Right lung (tissue), 10 donors: ENCODE measurements at places on chromosomes 6 and 20. TPM values are rescaled to one million over a fixed set of nuclear protein-coding genes. Genes with fewer than 3 reads are reported as not detected.

The PHACTR3 gene
- polyA plus RNA-seq, result 6.3 TPM

The LPIN3 gene
- 13.6 TPM for polyA plus RNA-seq

The ZNF318 gene
- 31.6 TPM for polyA plus RNA-seq

The EEF1A2 gene
- 0.52 TPM for polyA plus RNA-seq

The BTNL2 gene
- polyA plus RNA-seq, result 1.7 TPM

The GHRH gene
- polyA plus RNA-seq, result not detected

The OR11A1 gene
- polyA plus RNA-seq, result not detected

The SPEF1 gene
- polyA plus RNA-seq, result 0.72 TPM

The PPP1R14C gene
- polyA plus RNA-seq, result 11.4 TPM

The SCRT2 gene
- not detected for polyA plus RNA-seq

- DNase-seq, result no peak
Measured at GRCh38 chr6:21856844-21857243, 263.3 kb downstream of the SOX4 start.

DNA sequence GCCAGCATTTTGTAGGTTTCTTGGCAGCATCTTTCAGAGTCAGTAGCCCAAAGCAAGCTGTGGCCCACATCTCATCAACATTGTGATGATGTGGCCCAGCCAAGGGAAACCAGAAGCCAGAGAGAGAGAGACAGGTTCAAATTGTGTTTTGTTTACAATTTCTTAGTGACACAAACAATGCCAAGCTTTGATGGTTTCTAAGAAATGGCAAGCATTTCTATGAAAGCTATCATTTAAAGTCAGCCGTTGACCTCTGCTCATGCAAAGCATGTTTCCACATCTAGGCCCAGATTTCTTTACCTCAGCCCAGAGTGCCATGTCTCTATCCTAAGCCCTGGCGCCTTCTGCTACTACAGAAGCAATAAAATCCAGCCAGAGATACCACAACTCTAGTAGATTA is 32.9 kb downstream of the GCM1 start:
- DNase-seq, result no peak

- no peak for DNase-seq
Measured at GRCh38 chr6:135675862-135676261, 175.6 kb upstream of the PDE7B start.

- DNase-seq, result no peak
Measured at GRCh38 chr6:75611702-75612375, 10.2 kb downstream of the SENP6 start.

DNA sequence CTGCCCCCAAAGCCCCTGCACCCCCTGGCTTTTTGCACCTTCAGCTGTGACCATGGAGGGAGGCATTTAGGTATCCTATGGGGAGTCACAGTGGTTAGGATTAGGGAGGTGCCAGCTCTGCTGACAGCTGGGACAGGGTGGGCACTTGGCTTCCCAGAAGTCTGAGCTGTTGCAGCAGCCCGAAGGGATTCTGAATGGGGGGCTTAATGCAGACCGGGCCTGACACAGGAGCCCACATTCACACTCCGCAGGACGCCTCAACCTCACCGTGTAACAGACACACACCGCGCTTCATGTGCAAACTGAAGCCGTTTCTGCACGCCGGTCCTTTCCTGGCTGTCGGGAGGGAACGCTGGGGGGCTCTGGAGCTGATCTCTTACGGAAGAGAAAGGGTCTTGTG is 1.9 kb downstream of the EBF4 start:
- DNase-seq, result no peak

- no peak for DNase-seq
Measured at GRCh38 chr6:124536842-124537191, 425.4 kb upstream of the RNF217 start.

DNA sequence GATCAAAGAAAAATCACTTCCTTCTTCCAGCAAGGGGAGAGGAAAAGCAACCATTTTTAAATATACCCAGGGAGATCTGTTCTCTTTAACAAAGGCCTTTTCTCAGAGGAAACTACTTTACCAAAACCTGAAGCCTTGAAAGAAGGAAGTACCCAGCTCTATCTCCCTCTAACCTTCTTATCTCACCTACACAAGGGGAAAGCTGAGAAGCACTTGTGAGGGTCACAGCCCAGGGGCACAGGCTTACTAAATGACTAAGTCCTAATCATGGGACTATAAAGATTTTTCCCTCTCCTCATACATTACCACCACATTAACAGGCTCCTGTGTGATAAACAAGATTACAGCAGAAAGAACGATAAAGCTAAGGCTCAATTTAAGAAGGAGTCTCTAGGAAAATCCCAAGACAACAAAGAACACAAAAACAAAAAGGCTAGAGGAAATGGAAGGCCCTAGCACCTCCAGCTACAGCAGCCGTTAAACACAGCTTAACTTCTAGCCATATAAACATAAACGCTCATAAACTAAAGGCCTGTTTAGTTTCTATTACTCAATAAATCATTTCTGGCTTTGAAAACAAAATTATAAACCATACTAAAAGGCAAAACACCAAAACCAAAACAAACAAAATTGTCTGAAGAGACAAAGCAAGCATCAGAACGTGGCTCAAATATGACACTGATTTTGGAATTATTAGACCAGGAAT is 284.9 kb upstream of the ECI2 start:
- no peak for DNase-seq

DNA sequence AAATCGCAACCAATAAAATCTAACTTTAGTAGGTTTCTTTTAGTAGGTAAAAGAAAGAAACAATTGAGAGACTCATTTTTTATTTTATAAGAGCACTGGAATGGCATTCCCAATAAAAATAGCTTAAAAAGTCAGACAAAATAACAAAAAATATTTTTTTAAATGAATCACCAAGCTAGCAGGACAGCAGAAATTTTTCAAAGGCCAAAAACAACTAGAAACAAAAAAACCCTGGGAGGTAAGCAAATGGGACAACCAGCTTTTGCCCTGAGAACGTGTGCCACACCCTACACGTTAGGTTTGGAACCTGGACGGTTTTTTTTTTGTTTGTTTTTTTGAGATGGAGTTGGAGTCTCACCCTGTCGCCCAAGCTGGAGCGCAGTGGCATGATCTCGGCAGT is 19.6 kb downstream of the GPLD1 start:
- no peak for DNase-seq

GRCh38 chr20:17712708-17713107 is 12.9 kb downstream of the BANF2 start:
- no peak for DNase-seq

- DNase-seq, result no peak
Measured at GRCh38 chr6:36177166-36177565, 19.4 kb upstream of the BRPF3 start.

- no peak for DNase-seq
Measured at GRCh38 chr6:36727505-36728021, 29.9 kb downstream of the RAB44 start.

DNA sequence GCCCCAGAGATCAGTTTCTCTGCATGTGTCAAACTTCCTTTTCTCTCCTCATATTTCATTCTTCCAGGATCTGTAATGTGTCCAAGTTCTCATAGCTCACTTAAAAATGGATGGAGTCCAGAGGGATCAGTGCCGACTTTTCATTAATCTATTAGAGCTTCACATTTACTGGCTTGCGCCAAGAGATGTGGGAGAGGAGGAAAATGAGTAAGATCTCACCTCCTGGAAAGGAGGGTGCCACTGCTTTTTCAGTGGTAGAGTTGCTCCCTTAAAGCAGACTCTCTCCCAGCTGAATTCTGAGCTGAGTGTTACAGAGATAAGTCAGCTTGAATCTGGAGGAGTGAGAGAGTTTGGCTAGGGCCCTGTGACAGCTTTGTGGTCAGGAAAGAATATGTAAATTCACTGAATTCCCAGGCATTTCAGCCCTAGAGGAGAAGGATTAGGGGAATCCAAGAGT is 175.9 kb downstream of the SOX4 start:
- peak; percentile 91 for DNase-seq

- DNase-seq, result no peak
Measured at GRCh38 chr6:34366639-34366921, 25.9 kb downstream of the NUDT3 start.

- DNase-seq, result no peak
Measured at GRCh38 chr20:49682278-49682677, 31.4 kb downstream of the B4GALT5 start.

- DNase-seq, result no peak
Measured at GRCh38 chr20:33009214-33010132, 2.0 kb downstream of the BPIFB2 start.

DNA sequence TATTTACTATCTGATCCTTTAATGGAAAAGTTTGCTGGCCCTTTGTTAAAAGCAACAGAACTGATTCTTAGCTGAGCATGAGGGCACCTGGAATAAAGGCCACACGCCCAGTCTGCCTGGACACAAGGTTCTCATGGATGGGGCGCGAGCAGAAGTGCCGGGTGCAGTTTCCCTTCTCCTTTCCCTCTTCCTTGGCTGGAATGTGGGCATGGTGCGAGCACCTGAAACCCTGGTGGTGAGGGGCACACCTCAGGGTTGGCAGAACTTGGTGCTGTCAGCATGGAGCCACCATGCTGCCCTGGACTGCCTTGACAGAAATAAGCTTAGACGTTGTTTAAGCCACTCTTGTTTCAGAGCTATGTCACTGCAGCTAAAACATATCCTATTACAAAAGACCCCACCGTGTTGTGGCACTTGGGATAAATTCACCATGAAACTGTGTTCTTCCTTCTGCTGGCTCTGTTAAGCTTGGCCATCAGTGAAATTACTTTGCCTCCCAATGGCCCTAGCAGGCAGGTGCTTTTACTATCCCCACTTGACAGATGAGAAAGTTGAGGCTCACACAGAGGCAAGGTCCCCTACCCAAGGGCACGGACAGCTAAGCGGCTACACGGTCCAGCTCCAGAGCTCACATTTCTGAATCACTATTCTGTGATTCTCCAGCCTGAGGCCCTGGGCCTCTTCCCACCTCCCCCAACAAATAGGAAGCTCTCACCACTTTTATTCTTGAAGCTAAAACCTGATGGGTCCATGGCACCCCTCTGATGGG is 115.9 kb downstream of the PREX1 start:
- no peak for DNase-seq

GRCh38 chr6:3046295-3046694 is 22.0 kb upstream of the RIPK1 start:
- no peak for DNase-seq

GRCh38 chr6:168026925-168027324 is 29.5 kb downstream of the KIF25 start:
- no peak for DNase-seq

DNA sequence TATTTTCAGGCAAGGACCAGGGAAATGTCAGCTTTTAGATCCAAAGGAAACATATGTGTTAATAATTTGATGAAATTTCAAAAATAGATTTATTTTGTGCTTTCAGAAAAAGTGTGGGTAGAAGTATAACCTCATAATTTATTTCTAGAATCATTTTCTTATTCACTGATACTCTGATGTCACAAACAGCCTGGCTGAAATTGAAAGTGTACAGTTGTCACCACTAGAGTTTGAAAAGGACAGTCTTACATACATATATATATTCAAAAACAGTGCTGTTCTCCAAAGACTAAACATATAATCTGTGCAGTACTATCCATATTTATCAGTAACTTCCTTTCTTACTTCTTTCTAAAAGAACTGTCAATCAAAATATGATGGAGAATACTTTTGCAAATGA is 254.4 kb upstream of the KCNQ5 start:
- DNase-seq, result no peak

- DNase-seq, result no peak
Measured at GRCh38 chr6:114315831-114316595, 26.8 kb downstream of the HS3ST5 start.

- no peak for DNase-seq
Measured at GRCh38 chr6:3919849-3920248, 70.7 kb downstream of the FAM50B start.

GRCh38 chr20:51460569-51461265 is 81.8 kb downstream of the NFATC2 start:
- no peak for DNase-seq

GRCh38 chr6:10643201-10643651 is 51.2 kb downstream of the C6orf52 start:
- DNase-seq, result no peak

- peak; percentile 1 for DNase-seq
Measured at GRCh38 chr6:76351275-76351674, 278.8 kb upstream of the IMPG1 start.

GRCh38 chr6:119587537-119587936 is 238.0 kb upstream of the MAN1A1 start:
- no peak for DNase-seq

GRCh38 chr20:20407891-20408805 is 40.2 kb downstream of the INSM1 start:
- DNase-seq, result peak; percentile 30

DNA sequence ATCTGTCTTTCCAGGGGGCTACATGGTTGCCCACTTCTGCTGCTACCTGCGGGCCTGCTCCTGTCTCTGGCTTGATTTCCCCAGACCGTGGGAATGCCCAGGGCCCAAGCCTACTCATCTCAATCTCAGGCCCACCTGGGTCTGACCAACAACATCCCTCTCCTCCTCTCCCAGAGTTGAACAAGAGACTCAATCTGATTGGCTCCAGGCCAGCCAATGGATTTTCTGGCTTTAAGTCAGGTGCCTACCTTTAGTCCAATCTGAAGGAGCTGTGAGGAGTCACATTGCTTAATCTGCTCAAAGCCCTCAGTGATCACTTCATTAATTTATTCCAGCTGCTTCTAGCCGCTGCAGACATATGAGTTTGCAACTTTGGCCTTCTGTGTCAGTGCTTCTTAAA is 162.4 kb upstream of the KCNG1 start:
- DNase-seq, result no peak

- DNase-seq, result no peak
Measured at GRCh38 chr6:128558021-128558420, 37.6 kb upstream of the PTPRK start.

GRCh38 chr20:35344354-35344837 is 52.2 kb upstream of the FAM83C start:
- peak; percentile 63 for DNase-seq

DNA sequence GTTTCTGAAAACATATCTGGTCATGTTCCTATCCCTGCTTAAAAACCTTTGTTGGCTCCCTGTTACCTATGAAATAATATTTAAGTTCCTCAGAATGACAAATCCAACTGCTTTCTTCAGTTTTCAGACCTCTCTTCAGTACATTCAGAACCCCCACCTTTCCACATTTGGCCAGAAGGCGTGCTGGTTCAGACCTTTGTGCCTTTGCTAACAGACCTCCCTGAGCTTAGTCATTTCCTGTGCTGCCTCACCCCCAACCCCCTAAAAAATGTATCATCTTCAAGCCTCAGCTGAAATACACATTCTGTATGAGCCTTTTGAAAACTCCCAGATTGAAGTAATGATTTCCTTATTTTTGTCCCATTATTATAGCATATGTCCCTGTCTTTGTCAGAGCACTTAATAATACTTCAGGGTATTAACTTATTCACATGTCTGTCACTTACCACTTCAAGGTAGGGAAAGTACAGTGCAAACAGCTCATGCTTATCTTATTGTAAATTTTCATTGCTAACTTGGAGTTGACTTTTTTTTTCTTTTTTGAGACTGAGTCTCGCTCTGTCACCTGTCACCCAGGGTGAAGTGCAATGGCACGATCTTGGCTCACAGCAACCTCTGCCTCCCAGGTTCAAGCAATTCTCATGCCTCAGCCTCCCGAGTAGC is 19.7 kb downstream of the FAM217A start:
- DNase-seq, result no peak

- DNase-seq, result no peak
Measured at GRCh38 chr20:54190217-54190616, 16.4 kb upstream of the CYP24A1 start.
